ENCODE measurements at places on chromosomes 7 and 10.

- no peak for DNase-seq
Observed at GRCh38 chr10:7165500-7166177, 245.2 kb downstream of the SFMBT2 start.

DNA sequence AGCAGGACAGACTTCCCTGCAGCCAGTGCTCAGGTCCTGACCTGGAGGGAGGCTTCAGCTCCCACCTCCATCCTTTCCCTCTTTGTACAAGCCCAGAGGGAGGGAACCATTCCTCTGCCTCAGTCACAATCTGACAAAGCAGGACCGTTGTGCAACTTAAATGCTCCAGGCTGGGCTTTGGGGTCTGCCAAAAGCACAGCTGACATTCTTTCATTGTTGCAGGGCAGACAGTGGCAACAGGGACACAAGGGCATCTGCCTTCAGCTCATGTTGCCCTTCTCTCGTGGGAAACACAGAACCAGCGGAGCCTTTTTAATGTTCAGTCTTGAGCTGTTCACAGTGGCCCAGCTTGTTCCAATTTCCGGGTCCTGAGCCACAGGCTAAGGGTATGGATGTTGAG lies 155.7 kb upstream of the TNS3 start:
- no peak for DNase-seq

DNA sequence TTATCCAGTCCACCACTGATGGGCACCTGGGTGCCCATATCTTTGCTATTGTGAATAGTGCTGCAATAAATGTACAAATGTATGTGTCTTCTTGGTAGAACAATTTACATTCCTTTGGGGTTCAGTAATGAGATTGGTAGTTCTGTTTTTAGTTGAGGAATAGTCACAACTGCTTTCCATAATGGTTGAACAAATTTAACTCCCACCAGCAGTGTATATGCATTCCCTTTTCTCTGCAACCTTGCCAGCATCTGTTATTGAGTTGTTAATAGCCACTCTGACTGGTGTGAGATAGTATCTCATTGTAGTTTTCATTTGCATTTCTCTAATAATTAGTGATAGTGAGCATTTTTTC lies 27.8 kb downstream of the COA1 start:
- no peak for DNase-seq

DNA sequence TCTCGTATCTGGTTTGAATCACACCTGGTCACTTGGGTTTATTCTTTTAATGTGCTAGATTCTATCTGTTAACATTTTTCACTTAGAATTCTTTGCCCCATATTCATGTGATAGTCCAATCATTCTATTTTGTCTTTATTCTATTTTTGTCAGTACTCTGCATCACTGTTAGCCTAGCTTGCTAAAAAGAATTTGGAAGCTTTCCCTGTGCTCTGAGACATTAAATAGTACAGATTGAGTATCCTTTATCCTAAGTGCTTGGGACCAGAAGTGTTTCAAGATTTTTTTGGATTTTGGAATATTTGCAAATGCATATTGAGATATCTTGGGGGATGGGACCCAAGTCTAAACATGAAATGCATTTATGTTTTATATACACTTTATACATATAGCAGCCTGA lies 51.0 kb downstream of the RALA start:
- no peak for DNase-seq

DNA sequence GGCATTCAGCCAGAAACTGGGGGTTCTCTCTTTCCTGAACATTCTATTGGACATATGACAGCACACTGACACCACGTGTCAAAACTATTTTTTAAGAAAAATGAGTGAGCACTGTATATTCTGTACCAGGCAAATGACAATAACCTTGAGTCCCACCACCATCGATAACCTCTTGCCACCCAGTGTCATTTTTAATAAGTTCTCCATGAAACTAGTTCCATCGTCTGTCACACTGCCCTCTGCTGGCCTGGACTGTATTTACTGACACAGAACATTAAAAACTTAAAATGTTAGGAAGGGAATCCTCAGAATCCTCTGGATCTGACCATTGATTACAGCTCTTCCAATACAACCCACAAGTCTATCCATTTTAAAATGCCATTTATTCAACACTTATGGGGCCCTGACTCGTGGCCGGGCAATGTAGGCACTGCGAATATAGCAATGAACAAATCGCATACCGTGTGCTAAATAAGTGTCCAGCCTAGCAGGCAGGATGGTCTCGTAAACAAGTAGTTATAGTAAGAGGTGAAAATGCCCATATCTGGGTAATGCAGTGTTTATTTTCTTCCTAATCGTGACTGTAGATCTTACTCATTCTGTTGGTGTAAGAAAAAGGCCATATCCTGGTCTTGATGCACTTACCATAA lies 35.9 kb upstream of the CACNB2 start:
- peak; percentile 51 for DNase-seq

- DNase-seq = no peak
Observed at GRCh38 chr10:65945061-65945460, 980.8 kb upstream of the LRRTM3 start.
